Stimulated activated naive CD8-positive, alpha-beta T cell treated with anti-CD3 and anti-CD28 coated beads, Interleukin-15, Interleukin-2, amounts not matched to agents 100 U/mL and 50 U/mL, for 24 hours (primary cell): ENCODE measurements at places on chromosomes 4 and X.

DNA sequence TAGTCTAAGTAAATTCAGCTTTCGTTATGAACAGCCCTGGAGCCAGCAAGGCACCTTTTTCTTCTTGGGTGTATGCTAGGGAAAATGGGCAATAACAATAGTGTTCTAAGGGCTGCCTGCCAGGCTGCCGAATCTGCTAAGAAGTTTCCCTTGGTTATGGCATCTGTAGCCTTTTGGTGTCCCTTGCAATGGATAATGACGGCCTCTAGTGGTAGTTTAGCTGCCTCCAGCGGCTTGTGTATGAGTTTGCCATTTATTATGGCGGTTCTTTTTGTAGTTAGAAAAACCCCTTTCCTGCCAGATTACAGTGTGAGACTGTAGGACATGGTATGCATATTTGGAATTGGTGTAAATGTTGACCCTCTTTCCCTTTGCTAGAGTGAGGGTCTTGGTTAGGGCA is 78.9 kb upstream of the SPIN4 start:
- DNase-seq = no peak

DNA sequence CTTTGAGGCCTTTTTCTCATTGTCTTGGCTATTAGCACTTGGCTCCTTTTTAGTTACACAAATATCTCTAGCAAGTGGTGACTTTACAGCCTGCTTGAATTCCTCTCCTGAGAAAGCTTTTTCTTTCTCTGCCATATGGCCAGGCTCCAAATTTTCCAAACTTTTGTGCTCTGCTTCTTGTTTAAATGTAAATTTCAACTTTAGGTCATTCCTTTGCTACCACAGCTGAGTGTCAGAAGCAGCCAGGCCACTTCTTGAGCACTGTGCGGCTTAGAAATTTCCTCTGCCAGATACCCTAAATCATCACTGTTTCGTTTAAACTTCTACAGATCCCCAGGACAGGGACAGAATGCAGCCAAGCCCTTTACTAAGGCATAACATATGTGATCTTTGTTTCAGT is 222.4 kb downstream of the FBXO8 start:
- no peak for DNase-seq

GRCh38 chrX:2489446-2490445 is 11.0 kb downstream of the DHRSX start:
- DNase-seq = no peak

DNA sequence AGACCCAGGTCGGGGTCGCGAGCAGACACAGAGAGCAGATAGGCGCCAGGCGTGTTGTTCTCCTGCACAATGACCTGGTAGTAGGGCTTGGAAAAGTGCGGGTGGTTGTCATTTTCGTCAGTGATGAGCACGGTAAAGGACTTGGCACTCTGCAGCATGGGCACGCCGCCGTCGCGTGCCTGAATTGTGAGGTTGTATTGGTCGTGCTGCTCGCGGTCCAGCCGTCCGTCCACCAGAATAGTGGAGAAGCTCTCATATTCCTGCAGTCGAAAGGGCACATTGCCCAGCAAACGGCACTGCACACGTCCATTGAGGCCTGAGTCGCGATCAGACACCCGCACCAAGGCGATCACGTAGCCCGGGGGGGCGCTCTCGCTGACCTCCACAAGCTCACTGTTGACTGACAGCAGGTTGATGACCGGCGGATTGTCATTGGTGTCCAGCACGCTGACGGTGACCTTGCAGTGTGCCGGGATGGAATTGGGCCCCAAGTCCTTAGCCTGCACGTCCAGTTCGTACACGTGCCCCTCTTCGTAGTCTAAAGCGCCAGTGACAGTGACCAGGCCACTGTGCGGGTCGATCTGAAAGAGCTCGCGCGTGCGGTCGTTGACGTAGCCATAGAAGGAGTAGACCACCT is 2.8 kb downstream of the PCDH19 start:
- no peak for DNase-seq

DNA sequence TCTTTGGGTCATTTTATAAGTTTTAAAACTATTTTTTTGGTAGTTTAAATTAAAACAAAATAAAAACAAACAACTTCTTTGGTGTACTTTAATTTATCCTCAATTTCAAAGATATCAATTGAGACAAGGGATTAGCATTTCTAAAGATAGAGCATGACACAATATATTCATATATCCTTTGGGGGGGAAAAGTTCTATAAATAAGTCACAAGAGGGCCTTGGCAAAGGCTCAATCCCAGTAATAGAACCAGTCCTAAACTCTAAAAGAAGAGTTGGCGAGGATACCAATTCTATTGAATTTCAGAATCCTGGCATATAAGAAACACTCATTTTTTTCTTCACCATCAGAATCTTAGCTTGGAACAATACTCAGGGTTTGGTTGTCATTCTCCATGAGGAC is 89.7 kb downstream of the COL4A6 start:
- no peak for DNase-seq

GRCh38 chrX:71282514-71283402 is 677 bp upstream of the NONO start:
- peak; percentile 45 for DNase-seq
